ENCODE measurements at places on chromosomes 4 and X.
A peak's percentile ranks its signal among the peaks of the same experiment; 100 is the strongest.

GRCh38 chrX:41388543-41388942 is 54.6 kb downstream of the DDX3X start:
- no peak for DNase-seq

DNA sequence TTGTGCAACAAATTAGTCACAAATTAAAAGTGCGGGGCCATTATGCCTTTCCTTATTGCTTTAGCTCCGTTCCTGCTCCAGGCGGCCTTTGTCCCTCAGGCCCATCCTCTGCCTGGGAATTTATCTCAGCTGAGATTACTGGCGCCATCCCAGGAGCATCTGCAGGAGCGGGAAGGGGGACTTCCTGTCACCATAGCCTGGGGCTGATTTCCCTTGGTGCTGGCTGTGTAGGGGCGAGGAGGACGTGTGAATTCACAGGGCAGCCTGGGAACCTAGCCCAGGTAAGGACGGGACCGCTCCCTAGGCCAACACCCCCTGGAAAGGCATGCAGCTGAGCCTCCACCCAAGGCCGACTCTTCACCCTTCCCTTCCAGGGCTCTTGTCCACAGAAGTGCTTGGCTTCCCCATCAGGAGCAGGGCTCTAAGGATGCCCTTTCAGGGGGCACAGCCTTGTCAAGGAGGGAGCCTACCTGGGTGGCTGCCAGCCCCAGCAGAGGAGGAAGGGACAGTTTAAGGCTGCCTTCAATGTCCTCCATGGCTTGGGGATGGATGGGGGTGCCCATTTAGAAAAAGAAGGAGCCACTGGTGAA is 72.6 kb upstream of the NKX1-1 start:
- no peak for DNase-seq

GRCh38 chr4:148443512-148444295 is 1.5 kb upstream of the NR3C2 start:
- DNase-seq = peak; percentile 26

DNA sequence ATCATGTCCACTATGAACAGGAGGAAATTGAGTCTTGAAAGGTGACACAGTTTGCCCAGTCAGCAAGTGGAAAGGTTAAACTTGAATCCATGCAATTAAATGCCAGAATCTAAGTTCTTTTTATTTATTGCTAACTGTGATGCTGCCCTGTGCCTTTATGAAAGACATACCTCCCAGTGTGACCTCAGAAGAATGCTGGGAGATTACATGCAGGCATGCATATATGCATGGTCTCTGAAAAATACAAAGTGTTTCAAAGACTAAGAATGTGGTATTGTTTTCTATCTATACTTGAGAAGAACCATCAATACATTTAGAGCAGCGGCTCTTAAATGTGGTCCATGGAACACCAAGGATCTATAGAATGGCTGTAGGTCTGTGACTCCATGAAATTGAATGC is 45.6 kb downstream of the CCDC149 start:
- DNase-seq = no peak

DNA sequence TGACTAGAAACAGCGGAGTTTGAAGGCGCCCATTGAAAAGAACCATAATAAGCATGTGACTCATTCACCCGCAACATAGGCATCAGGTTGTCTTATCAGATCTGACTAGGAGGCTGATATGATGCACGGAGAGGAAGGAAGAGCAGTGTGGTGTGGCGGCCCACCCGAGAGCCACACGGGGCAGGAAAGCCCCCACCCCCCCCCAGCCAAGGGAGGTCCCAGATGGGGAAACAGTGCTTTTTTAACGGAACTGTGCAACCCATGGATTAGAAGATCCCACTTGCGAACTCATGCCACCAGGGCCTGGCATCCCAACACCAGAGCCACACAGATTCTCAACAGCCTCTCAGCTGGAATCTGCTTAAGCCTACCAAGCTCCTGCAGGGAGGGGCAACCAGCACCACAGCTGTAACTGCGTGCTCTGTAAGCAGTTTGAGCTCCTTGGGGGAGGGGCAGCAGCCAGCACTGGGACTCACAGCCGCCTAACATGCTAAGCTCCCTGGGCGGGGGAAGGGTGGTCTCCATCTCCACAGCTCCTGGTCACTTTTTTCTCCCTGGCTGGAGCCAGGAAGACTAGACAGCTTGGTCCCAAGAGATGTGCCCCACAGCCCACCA is 466.2 kb downstream of the PDGFC start:
- DNase-seq = no peak

DNA sequence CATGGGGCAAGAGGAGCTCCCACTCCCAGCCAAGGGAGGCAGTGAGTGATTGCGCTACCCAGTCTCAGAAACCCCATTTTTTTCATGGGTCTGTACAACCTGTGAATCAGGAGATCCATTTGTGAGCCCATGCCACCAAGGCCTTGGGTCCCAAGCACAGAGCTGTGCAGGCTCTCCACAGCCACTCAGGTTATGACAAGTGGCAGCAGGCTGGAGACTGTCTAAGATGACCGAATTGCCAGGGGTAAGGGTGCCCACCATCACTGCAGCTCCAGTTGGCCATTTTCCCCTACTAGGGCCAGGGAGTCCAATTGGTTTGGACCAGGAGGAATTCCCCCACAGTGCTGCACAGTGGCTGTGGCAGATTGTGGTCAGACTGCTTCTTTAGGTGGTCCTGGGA is 407.5 kb upstream of the KLHL4 start:
- no peak for DNase-seq

DNA sequence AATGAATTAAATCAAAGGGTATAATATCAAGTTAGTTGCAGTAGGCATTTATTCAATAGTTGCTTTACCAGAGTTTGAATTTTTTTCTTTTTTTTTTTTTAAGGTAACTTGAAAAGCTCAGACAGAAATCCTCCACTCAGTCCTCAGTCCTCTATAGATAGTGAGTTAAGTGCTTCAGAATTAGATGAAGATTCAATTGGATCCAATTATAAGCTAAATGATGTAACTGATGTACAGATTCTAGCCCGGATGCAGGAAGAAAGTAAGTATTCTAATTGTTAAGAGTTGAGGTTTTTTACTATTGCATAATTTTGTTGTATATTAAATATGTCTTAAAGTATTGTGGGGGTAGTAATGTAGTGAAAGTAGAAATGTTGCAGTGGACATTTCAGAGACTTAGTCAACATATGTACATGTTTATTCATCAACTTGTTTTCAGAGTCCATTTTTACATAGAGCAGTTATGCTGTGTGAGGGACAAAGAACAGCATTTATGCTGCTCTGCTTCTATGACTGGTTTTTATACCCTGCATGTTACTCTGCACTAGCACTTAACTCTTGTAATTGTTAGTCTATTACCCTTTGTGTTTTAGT is 38.4 kb downstream of the SLAIN2 start:
- DNase-seq = no peak

- DNase-seq = no peak
Measured at GRCh38 chr4:26958925-26959653, 98.4 kb downstream of the STIM2 start.

DNA sequence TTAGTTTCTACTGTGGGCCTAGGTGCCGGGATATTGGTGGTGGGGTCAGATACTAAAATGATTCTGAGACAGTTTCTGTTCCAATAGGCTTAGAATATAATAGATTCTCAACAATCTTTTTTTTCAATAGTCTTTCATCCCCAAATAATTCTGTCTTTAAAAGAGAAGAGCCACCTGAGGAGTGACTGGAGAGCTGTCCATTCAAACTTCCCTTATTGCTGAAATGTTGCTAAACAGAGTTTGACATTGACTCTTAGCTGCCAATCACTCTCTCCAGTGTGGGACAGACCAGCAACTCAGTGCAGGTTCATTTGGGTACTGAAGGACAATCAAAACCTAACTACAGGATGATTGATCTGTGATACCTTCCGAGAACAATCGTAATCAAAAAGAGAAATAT is 12.4 kb upstream of the ADH7 start:
- no peak for DNase-seq

- DNase-seq = no peak
Measured at GRCh38 chrX:39716401-39716800, 381.4 kb downstream of the BCOR start.

- no peak for DNase-seq
Measured at GRCh38 chr4:84501202-84501503, 2.1 kb upstream of the NKX6-1 start.

DNA sequence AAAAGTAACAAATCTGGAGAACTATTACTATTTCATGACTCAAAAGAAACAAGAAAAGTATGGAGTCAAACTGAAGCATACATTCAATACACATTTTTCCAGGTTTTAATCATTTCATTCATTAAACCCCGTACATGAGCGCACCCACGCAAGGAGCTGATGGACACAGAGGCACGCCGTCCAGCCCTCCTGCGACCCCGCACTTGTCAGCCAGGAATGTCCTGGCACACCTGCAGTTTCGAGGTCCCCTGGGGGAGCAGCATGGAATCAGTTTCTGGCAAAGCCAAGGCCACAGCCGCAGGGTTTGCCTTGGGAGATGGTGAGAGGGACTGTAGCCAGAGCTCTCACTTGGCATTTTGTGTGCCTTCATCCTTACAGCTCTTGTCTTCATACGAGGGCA is 12.8 kb upstream of the SLC2A9 start:
- DNase-seq = no peak

GRCh38 chr4:172998527-172999469 is 169.8 kb upstream of the GALNT7 start:
- DNase-seq = no peak

GRCh38 chr4:140065393-140065792 is 88.6 kb downstream of the MAML3 start:
- DNase-seq = no peak

GRCh38 chrX:108070891-108071290 is 20.5 kb downstream of the PSMD10 start:
- DNase-seq = no peak

- DNase-seq = no peak
Measured at GRCh38 chrX:133380711-133381619, 34.3 kb downstream of the GPC4 start.

GRCh38 chrX:154661170-154661569 is 7.8 kb upstream of the CTAG2 start:
- DNase-seq = no peak

DNA sequence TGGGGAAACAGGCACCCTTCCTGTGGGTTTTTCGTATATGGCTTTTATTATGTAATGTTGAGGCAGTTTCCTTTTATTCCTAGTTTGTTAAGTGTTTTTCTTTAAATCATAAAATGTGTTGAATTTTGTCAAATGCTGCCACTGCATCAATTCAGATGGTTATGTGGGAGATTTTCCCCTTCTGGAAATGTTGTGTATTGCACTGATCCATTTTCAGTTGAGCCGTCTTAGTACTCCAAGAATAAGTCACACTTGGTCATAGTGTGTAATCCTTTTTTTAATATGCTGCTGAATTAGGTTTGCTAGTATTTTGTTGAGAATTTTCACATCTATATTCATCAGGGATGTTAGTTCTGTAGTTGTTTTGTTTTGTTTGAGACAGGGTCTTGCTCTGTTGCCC is 9.5 kb upstream of the CTBP1 start:
- DNase-seq = no peak

GRCh38 chrX:121649417-121649816 is 602.0 kb downstream of the GLUD2 start:
- no peak for DNase-seq

- DNase-seq = no peak
Measured at GRCh38 chr4:24229978-24230377, 340.1 kb upstream of the PPARGC1A start.

GRCh38 chr4:187849556-187850225 is 145.9 kb upstream of the ZFP42 start:
- no peak for DNase-seq

GRCh38 chr4:25060241-25060962 is 29.7 kb upstream of the LGI2 start:
- no peak for DNase-seq

DNA sequence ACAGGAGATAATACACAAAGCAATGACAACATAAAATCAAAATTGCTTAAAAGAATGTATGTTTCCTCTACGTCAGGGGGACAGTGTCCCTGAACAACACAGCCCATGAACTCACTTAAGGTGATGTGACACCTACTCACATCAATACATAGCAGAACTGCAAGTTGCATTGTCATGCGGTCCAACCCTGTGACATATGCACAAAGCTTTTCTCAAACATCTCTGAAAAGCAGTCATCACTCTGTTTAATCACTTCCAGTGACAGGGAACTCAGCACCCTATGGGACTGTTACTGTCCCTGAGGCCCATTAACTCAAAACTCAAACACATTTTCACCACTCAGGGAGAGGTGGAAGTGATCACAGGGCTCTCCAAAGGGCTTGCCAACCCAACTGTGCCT is 2.4 kb downstream of the STX18 start:
- DNase-seq = no peak

DNA sequence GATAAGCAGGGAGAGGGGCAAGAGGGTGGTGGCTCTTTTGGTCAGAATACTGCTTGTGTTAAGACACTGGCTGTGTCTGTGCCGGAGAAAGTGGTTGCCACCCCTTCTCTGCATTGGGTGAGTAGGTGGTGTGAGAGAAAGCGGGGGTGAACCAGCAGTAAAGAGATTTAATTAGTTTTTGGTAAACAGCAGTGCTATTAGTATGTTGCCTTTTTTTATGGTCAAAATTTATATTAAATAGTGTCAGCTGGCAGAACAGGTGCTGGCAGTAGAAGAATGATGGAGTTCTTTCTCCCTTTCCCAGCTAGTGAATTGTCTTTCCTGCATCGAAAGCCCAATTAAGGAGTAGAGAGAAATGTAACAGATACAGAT is 181.6 kb downstream of the LARP7 start:
- DNase-seq = no peak

DNA sequence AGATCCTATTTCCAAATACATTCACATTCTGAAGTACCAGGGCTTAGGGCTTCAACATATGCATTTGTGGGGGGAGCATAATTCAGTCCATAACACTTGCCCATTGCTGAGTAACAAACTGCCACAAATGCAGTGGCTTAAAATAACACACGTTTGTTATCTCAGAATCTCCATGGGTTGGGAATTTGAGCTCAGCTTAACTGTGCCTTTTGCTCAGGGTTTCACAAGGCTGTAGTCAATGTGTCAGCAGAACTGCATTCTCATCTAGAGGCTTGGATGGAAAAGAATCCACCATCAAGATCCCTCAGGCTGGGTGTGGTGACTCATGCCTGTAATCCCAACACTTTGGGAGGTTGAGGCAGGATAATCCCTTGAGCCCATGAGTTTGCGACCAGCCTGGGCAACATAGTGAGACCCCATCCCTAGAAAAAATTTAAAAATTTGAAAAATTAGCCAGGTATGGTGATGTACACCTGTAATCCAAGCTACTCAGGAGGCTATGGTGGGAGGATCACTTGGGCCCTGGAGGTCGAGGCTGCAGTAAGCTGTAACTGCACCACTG is 25.8 kb upstream of the TBL1X start:
- DNase-seq = no peak

- DNase-seq = no peak
Measured at GRCh38 chrX:2677764-2678163, 13.3 kb upstream of the CD99 start.

DNA sequence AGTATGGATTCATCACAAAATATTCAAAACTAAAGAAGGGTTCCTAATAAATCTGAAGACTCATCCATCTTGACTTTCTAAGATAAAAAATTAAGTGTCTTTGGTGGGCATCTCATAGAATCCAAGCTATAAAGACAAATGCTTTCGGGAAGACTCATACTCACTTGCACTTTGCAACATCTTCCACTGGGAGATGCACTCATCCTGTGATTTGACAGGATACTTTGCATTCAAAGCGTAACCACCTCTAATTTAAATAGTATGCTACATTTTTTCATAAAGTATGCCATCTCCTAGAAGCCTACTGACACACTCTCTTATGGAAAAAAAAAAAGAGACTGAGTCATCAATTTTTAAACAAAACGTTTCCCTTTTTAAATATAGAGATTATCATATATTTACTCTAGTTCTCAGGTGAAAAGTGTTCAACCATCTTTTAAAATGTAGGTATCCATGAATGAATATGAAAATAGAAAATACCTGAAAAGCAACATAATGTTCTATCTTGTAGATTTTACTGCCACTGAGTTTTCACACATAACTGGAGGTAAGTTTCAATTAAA is 119.6 kb downstream of the KLHL13 start:
- no peak for DNase-seq

Measured in activated T-cell treated with anti-CD3 and anti-CD28 coated beads for 48 hours (primary cell).